ENCODE measurements at places on chromosomes 3 and 15.

DNA sequence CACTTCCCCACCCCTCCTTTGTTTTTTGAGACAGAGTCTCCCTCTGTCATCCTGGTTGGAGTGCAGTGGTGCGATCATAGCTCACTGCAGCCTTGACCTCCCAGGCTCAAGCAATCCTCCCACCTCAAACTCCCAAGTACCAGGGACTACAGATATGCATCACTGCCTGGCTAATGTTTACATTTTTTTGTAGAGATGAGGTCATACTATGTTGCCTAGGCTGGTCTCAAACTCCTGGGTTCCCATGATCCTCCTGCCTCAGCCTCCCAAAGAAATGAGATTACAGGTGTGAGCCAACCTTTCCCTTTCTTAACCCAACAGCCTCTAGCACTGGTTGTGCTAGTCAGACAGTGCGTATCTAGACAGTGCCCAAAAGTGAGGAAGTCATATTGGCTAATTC is 6.4 kb upstream of the GATM start:
- DNase-seq = no peak

GRCh38 chr3:118637846-118638245 is 396.8 kb downstream of the IGSF11 start:
- DNase-seq = no peak

- peak; percentile 92 for DNase-seq
These were observed 4.8 kb downstream of the RARRES1 start for GRCh38 chr3:158727206-158728060.

DNA sequence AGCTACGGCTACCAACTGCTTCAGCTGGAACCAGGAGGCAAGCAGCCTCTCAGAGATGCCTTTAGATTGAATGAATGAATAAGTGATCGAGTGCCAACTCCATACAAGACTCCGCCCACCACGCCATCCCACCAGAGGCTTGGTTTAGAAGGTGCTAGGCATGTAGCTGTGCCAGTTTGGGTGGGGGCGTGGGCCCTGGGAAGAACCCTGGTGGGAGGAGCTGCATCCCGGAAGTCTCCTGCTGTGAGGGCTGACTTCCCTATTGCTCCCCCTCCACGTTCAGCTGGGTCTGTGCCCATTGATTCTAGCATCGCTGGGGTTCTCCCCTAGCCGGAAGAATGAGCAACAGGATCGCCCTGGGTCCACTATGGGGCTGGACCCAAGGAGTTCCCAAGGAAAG is 20.9 kb downstream of the LINGO1 start:
- DNase-seq = no peak

GRCh38 chr3:53830944-53831343 is 15.3 kb downstream of the CHDH start:
- no peak for DNase-seq

- no peak for DNase-seq
These were observed 59.3 kb downstream of the ASTE1 start for GRCh38 chr3:130967281-130967680.

DNA sequence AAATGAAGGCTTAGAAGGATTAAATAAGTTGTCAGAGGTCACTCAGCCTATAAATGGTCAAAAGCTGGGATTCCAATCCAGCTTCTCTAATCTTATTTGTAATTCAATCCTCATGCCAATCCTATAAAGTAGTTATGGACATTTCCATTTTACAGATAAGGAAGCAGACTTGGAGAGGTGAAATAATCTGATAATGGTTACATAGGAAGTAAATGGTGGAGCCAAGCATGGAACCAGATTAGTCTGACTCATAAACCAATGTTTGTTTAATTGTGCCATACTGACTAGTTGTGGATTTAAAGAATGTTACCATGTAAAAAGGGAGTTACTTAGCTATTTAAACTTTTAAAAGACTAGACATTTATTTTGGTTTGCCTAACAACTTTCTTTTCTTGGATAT is 59.7 kb downstream of the KCNAB1 start:
- no peak for DNase-seq

DNA sequence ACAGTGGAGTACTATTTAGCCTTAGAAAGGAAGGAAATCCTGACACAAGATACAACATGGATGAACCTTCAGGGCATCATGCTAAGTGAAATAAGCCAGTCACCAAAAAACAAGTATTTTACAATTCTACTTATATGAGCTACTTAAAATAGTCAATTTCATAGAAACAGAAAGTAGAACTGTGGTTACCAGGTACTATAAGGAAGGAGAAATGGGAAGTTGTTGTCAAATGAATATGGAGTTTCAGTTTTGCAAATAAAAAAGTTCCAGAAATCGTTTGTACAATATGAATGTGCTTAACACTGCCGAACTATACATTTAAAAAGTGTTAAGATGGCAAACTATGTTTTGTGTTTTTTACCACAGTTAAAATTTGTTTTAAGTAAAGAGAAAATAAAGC is 26.8 kb downstream of the TRANK1 start:
- DNase-seq = no peak

- peak; percentile 61 for DNase-seq
These were observed 20.6 kb upstream of the EPHB3 start for GRCh38 chr3:184540777-184541681.

- no peak for DNase-seq
These were observed 285.2 kb upstream of the TLE3 start for GRCh38 chr15:70382762-70383458.

All from hematopoietic multipotent progenitor cell treated with erythropoietin and hydrocortisone succinate and interleukin-3 and kit ligand, for 8 days (in vitro differentiated cells).